ENCODE measurements at places on chromosomes 12 and 14. TPM values are rescaled to one million over a fixed set of nuclear protein-coding genes. Genes with fewer than 3 reads are reported as not detected.
A peak's percentile ranks its signal among the peaks of the same experiment; 100 is the strongest.

DNA sequence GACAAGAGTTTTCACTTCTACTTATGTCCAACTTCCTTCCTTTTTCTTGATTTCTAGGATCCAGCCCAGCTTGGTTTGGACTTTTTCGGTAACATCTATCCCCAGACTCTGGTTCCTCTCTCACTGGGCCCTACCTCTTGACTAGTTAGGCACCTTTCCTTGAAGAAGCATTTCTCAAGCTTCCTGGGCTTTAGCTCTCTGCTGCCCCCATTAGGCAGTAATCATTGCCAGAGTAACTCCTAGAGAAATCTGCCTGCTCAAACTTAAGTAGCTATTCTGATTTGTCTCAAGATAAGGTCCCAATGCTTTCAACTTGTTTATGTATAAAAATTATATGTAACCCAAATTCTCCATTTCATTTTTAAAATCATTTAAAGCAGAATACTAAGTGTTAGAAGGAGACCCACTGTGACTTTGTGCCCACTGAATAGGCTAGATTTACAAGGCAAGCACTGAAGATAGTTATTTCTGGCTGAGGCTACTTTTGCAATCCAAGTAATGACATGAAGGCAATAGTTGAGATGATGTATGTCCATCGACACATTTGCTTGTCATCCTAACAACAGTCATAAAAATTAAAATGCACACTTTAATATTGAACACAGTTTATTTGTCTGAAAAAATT is 275.0 kb upstream of the G2E3 start:
- DNase-seq = no peak

DNA sequence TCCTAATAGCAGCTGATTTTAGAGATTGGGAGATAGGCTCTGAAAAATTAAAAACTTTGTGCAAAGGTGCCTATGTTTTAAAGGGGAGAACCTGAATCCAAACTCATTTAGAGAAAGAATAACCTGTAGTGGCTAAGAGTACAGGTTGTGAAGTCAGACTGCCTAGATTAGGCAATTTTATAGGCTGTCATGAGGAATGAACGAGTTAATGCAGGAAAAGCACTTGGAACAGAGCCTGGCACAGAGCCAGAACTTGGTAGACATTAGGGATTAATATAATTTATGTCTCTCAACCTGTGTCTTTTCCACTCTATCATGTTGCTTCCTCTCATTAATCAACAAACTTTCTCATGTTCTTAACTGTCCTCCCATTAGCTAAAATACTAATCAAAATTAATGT is 98.1 kb downstream of the WIF1 start:
- DNase-seq = no peak

GRCh38 chr12:121769831-121770301 is 23.6 kb downstream of the RHOF start:
- no peak for DNase-seq

DNA sequence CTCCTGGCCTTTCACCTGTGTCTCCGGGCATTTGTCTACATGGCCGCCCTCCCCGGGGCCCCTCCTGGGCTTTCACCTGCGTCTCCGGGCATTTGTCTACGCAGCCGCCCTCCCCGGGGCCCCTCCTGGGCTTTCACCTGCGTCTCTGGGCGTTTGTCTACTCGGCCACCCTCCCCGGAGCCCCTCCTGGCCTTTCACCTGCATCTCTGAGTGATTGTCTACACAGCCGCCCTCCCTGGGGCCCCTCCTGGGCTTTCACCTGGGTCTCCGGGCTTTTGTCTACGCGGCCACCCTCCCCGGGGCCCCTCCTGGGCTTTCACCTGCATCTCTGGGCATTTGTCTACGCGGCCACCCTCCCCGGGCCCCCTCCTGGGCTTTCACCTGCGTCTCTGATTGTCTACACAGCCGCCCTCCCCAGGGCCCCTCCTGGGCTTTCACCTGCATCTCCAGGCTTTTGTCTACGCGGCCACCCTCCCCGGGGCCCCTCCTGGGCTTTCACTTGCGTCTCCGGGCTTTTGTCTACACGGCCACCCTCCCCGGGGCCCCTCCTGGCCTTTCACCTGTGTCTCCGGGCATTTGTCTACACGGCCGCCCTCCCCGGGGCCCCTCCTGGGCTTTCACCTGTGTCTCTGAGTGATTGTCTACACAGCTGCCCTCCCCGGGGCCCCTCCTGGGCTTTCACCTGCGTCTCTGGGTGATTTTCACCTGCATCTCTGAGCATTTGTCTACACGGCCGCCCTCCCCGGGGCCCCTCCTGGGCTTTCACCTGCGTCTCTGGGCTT is 68.0 kb upstream of the GALNT9 start:
- DNase-seq = no peak

DNA sequence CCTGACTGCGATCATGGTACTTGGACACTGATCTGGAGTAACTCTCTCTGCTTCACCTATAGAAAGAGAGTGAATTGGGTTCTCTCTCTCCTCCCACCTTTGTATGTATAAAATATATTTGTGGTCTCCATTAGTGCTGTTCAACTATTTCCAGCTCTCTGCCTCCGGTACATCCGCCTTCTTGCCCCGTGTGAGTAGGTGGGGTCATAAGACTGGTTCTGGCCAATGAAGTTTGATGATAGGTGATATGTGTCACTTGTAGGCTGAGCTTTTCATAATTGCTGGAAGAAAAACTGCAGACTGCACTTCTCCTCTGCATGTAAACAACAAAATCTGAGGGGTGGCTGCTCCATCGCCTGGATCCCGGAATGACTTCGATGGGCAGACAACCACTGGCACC is 210.4 kb downstream of the EXOC5 start:
- DNase-seq = no peak

DNA sequence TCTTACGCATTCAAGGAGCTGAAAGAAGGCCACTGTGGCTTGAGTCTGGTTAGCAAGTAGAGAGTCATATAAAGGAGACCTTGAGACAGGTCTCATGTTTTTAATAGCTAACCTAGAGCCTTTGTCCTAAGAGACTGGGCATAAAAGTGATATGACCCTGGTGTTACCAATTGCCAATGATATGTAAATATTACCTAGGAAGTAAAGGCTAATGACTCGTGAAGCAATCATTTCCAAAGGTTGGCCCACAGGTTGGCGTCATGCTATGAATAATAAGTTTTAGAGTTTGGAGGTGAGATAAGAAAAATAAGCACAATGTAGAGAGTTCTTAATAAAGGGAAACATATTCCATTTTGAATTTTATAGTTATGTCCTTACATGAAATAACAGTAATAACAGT is 116.6 kb upstream of the PLEKHA5 start:
- no peak for DNase-seq

- peak; percentile 72 for DNase-seq
Observed at GRCh38 chr14:101288436-101289229, 272.7 kb upstream of the DIO3 start.

- no peak for DNase-seq
Observed at GRCh38 chr12:24554612-24555295, 394.1 kb downstream of the BCAT1 start.

GRCh38 chr14:101925152-101925551 is 39.2 kb upstream of the DYNC1H1 start:
- DNase-seq = no peak

DNA sequence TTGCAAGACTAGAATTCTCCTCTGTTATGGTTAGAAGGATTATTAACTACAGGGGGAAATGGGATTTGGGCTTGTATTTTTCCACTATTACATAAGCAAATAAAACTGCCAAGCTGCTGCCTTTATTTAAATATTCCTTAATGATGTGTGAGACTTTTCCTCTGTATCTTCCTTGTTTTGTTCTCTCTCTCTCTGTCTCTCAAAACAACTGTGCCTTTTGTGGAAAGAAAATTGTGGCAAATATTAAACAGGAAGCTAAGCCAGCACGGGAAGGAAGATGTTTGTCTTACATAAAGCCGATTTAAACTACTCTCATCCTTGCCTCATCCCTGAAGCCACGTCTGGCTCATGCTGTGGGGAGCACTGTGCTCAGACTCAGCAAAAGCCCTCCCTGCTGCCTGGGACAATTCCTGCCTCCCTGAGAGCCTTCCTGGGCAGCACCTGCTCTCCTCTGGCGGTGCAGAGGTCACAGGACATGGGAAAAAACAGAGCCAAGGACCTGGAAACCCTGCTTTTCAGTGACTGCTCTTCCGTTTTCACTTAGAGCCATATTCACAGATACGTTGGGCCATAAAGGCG is 237.2 kb downstream of the SLC15A4 start:
- DNase-seq = no peak

DNA sequence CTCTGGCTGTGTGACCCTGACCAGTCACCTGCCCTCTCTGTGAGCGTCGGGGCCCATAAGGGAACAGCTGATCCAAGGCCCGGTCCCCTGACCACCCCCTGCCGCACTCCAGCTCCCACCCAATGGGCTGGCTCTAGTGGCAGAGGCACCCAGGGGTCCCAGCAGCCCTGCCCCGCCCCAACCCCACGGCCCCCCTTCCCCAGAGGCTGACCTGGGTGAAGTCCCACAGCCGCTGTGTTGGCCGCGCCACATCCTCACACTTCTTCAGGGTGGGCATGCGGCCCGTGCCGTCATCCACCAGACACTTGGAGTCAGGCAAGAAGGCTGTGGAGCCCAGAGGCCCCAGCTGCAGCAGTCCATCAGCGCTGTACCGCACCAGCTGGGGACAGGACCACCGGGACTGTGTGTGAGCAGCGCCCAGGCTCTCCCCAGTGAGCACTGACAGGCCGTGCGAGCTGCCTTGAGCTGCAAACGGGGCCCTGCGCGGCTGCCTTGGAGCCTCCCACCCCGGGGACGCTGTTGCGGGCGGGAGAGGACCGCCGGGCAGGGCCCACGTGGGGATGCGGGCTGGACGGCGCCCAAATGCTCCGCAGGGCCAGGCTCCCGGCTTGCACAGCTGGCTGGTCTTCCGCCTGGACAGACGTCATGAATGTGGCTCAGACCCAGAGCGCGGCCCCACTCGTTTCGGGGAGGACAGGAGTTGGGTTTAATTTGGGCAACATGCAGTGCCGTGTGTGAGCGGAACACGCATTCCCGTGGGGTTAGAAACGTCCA is 53.5 kb downstream of the NOC4L start:
- DNase-seq = no peak

DNA sequence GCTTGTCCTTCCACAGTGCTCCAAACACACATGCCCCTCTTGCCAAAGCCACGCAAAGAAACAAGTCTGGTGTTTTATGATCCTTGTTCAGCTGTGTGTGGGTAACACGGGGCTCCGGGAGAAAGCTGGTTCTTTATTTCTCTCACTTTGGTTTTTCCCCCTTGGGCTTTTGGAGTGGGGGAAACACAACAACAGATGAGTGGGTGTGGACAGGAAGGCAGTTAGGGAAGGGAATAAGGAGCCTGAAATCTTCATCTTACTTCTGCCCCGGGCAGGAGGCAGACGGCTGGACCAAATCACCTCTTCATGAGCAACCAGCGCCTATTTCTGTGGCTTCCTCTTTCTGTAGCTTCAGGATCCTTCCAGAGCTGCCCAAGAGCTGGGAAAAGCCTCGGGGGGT is 218.5 kb downstream of the PHETA1 start:
- DNase-seq = no peak

DNA sequence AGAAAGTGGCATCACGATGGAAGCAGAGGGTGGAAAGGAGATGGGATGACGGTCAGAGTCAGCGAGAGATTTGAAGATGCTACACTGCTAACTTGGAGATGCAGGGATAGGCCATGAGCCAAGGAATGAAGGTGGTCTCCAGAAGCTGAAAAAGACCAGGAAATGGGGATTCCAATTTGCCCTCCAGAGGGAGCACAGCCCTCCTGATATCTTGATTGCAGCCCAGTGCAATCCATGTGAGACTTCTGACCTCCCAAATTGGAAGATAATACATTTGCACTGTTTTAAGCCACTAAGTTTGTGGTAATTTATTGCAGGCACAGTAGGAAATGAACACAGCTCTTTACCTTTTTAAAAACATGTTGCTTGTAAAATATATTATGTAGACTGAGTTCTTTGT is 549.5 kb downstream of the VRK1 start:
- no peak for DNase-seq

DNA sequence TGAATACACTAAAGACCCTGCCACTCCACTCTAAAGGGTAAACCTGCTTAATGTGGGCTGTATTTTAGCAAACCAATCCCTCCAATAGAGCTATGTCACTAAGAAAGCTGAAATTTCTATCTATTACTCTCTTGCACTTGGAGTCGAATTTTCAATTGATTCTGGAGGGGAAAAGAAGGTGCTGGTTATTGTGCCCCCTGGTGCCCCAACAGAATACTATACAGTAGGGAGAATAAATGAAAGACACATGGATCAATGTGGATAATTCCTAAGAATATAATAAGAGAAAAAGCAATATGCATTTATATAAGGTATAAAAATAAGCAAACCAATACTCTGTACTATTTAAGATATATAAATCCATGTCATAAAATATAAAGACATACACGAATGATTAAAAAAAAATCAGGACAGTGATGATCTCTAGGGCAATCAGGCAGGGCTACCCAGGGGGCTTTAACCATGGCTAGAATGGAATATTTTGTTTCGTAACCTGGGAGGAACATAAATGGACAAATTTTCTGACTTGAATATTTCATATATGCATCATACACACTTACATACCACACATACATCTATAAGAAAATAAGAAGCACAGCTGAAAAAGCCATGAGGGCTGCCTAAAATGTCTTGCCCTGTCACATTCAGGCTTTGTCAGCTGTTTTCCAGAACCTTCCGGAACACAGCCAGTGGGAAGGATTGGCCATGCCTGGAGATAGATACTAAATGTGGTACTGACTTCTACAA is 54.4 kb downstream of the EFCAB11 start:
- no peak for DNase-seq

GRCh38 chr14:70190156-70190555 is 1.4 kb upstream of the SLC8A3 start:
- DNase-seq = peak; percentile 57

DNA sequence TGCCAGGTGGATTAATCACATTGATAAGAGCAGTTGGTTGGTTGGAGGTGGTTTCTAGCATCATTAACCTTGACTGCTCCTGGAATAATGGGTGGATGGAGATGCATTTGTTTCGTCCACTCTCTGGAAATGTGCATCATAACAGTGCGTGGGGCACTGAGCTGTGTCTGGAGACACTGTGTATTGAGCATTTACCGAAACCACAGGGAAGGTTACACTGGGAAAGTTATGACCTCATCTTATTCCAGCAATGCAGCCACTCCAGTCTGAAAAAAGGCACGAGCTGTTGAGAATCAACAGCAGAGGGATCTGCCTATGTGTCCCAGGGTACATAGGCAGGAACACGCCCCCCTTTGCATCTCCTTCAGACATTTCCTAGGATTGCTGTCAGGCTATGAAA is 27.2 kb downstream of the RNFT2 start:
- DNase-seq = no peak

- peak; percentile 68 for DNase-seq
Observed at GRCh38 chr12:112153181-112153892, 28.0 kb downstream of the TRAFD1 start.

GRCh38 chr12:50175716-50176026 is 8.5 kb upstream of the CERS5 start:
- DNase-seq = no peak

The OTOGL gene
- total RNA-seq = 0.83 TPM

The ESPL1 gene
- 0.17 TPM for total RNA-seq

The GUCY2C gene
- not detected for total RNA-seq
